ENCODE measurements at places on chromosomes 2 and 18.

DNA sequence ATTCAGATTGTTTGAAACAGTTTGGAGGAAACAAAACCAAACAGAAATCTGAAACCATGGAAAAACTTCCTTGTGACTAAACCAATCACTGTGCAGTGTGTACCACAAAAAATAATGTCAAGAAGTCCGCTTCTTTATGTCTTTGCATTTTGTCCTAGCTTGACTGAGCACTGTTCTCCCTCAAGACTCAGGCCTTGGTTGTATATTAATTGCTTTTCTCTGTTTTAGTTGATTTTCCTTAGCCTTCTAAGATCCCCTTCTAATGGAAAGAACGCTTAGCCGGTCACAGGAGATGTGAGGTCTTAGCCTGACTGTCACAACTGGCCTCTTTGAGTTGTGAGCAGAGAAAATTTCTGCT lies 56.6 kb downstream of the LCLAT1 start:
- DNase-seq, result no peak

- no peak for DNase-seq
These were observed 11.6 kb downstream of the ECEL1 start for GRCh38 chr2:232476045-232476444.

DNA sequence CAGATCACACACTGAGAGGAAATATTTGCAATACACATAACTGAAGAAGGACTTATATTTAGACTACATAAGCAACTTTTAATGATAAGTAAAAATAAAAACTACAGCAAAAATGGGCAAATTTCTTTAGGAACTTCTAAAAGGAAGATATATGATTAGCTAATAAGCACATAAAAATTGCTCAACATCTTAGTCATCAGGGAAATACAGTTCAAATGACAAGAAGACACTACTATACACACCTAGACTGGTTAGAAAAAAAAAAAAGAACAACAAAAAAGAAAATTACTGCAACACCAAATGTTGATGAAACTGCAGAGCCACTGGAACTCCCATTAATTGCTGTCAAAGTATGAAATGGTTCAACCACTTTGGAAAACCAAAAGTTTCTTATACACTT lies 1247.5 kb upstream of the ACVR2A start:
- DNase-seq, result no peak

- DNase-seq, result peak; percentile 18
These were observed 28.0 kb downstream of the HDAC4 start for GRCh38 chr2:239372835-239373234.

DNA sequence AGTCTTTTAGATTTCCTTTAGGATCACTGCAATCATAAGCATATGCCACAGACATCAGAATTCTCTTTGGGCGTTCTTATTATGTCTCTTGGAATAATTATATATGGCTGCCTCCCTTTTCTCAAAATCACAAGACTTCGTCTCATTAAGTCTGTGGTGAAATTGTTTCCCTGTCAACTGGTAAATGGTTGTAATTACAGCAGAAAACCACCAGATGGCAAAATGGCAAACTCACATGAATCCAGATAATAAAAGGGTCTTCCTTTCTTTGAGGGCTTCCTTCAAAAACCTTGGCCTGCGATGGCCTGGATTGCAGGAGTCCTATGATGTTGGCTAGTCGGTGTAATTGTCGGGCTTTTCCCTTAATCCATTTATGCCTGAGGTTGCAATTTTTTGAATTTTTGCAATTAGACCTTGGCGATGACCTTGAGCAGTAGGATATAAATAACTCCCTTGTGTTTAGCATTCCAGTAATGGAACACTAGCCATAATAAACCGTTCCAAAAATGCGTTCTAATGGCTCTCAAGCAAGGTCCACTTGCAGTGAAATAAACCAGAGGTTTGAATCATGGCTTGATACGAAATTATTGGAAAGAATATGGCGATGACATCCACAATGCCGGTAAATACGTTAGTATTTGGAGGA lies 656.4 kb downstream of the MBD2 start:
- DNase-seq, result no peak

- no peak for DNase-seq
These were observed 129.3 kb upstream of the CTAGE1 start for GRCh38 chr18:22546905-22547570.

DNA sequence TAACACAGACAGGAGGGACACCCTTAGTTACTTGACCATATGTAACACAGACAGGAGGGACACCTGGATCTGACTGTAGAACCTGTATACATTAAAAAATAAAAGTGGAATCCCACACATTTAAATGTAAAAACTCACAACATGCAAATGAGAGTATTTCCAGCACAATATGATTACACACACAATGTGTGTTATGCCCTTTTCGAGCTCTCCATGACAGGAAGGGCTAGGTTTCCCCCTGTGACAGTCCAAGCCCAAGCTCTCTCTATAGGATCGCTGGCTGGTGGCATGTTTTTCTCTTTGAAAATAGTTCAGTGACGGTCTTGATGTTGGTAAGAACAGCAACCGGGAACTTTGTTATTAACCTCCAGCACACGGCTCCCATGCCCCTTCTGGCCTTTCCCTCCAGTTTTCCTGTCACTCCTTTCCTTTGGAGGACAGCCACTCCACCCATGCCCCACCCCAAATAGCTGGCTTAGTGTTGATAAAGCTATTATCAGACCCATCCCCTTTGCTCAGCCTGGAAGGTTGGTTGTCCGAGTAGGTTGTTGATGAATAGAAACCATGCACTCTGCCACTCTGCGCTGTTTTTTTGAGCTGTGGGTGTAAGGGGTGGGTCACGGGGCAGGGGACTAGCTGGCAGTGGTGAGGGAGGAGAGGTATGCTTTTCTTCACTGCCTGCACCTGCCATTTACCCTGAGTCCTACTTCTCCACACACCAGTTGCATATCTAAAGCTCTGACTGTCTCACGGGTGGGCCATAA lies 2.7 kb downstream of the RASGRP3 start:
- DNase-seq, result no peak

DNA sequence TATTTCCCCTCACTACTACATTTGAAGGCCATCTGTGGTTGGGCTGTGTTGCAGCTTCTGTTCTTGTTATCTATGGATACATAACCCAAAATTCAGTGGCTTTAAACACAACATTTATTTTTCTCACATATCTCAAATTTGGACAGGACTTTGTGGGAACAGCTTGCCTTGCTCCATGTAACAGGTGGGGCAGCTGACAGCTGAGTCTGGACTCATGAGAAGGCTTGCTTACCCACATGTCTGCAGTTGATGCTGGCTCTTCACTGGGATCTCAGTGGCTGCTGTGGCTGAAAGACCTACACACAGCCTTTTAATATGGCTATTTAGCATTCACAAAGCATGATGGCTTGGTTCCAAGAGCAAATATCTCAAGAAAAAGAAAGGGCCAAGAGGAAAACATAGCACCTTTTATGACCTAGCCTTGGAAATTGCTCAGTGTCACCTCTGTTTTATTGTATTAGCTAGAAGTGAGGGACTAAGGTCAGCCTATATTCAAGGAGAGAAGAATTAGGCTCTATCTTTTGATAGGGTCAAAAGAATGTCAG lies 296.8 kb upstream of the ZNF521 start:
- DNase-seq, result no peak

- no peak for DNase-seq
These were observed 168.4 kb downstream of the ZFP36L2 start for GRCh38 chr2:43057742-43058725.

- DNase-seq, result no peak
These were observed 816.4 kb downstream of the SOCS6 start for GRCh38 chr18:71105078-71105819.

DNA sequence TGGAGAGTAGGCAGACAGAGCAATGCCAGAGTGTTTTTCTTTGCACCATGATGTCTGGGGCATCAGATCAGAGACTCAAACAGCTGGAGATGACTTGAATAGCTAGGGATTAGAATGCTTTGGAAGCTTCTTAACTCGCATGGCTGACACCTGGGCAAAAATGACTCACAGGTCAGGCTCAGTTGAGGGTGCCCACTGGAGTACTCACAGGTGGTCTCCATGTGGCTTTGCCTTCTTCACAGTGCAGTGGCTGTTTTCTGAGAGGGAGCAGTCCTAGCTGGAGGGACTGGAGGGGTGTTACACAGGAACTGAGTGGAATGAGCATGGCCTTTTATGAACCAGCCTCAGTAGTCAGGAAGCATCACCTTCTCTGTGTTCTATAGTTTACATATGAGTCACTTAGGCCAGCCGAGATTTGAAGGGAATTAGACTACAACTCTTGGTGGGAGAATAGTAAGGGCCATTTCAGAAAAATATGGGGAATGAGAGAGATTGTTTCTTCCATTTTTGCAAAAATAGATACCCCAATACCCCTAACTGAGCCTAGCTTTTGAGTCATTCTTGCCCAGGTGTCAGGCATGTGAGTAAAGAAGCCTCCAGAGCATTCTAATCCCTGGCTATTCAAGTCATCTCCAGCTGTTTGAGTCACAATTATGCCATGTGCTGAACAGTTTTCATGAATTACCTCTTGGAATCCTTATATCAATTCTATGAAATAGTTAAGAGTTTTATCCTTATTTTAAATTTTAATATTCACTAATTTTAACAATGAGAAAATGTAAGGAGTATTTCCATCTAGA lies 7.1 kb upstream of the PPP1R1C start:
- no peak for DNase-seq

DNA sequence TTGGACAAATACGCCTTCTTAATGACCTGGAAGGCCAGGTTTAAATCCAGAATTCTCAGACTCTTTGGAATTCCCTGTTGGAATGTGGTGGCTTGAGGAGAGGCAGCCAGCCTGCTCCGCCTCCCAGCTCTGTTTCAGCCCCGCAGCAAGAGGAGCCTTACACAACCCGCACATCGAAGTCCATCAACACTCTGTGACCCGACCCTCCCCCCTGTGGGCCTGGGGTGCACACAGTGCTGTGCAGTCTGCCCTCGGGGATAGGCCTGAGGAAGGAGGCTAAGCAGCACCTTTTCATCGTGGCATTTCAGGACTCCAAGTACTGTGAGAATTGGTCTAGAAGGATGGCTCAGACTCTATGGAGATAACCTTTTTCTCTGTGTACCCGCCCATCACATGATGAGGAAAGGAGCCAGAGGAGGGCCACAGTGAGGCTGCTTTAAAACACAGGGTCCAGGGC lies 73.7 kb downstream of the GREB1L start:
- DNase-seq, result no peak

GRCh38 chr18:13433685-13434084 lies 215.1 kb downstream of the LDLRAD4 start:
- DNase-seq, result no peak

- DNase-seq, result no peak
These were observed 64.1 kb downstream of the SOX11 start for GRCh38 chr2:5756272-5756671.

- no peak for DNase-seq
These were observed 139.7 kb downstream of the ROCK1 start for GRCh38 chr18:20971886-20972267.

DNA sequence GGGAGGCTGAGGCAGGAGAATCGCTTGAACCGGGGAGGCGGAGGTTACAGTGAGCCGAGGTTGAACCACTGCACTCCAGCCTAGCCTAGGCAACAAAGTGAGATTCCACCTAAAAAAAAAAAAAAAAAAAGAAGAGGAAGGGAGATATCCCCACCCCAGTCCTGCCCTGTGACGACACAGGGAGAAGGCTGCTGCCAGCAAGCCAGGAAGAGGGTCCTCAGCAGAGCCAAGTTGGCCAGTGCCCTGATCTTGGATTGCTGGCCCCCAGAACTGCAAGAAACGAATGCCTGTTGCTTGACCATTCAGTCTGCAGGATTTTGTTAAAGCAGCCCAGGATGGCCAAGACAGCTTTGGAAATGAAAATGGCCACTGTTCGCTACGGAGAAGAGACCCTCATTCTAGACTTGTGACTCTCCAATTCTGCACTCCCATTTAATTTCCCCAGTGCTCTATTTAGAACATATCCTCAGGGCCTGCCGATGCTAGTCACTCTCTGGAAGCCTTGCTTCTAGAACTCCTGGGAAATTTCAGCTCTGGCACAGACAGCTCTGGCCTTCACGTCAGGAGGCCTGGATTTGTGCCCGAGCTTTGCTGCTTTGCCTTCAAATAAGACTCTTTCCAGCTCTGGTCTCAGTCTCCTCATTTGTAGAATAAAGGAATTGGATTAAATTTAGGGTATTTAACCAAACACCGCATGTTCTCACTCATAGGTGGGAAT lies 15.7 kb upstream of the AMMECR1L start:
- no peak for DNase-seq

DNA sequence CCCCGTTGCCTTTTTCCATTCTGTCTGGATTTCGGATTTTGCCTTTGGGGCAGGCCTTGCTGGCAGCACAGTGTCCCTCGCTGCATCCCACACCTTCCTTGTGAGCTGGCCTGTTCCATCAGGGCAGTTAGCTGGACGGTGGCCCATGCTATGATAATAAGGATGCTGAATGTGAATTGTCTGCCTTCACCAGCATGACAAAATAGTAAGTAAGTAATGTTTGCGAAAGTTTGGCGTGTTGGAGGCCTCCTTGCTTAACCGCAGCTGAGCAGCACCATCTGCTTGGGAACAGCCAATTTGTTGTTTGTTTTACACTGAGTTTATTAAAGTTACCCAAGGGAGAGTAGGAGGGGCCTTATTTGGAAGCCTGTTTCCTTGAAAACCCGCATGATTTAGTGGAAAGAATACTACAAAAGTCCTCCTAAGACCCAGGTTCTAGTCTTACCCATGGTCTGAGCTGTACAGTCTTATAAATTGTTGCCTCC lies 469.7 kb upstream of the FANCL start:
- DNase-seq, result no peak

GRCh38 chr18:76565238-76566173 lies 70.5 kb upstream of the ZNF516 start:
- peak; percentile 39 for DNase-seq

DNA sequence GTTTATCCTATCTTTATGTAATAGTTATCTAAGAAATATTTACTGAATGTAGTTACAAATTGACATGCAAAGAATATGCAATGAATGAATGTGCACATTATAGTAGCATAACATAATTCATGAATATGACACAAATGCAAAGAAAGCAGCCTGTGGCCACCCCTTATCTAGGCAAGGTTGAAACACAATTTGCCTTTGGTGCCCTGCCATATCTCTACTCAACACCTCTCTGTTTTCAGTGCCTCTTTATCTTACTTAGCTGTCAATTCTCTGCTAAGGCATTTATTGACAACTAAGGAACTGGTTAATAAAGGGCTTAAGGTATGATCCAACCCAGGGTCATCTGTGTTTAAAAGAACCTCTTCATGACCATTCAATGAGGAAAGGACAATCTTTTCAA lies 18.9 kb downstream of the REV1 start:
- DNase-seq, result no peak

DNA sequence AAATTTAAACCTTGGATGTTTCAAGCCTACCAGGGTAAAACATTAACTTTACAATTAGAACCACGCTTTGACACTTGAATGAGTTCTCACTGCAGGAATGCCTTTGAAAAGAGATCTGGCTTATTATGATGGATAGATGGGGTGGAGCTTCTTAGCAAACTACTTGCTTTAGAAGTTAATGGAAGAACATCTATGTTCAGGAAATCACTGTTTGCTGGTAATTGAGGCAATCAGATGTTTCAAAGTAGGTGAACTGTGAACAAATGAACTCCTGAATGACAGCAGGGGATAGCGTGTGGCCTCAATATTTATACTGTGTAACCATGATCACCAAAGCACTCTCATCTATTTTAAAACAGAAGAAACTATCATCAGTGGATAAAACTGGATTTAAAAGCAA lies 383.6 kb downstream of the PIK3C3 start:
- DNase-seq, result no peak
